ENCODE measurements at places on chromosomes 16 and 17.
A peak's percentile ranks its signal among the peaks of the same experiment; 100 is the strongest.

DNA sequence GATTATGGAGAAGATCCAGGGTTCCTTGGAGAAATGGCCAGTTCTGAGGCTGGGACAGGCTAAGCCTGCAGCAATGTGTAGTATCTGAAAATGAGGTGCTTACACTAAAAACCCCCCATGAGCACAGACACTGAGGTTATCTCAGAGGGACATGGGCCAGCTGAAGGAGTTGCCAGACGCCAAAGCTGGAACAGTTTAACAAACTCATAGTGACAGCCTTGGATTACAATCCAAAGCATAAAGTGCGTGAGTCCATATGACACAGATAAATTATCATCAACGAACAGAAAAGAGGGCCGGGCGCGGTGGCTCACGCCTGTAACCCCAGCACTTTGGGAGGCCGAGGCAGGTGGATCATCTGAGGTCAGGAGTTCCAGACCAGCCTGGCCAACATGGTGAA lies 11.2 kb upstream of the CAPN15 start:
- DNase-seq, result no peak

DNA sequence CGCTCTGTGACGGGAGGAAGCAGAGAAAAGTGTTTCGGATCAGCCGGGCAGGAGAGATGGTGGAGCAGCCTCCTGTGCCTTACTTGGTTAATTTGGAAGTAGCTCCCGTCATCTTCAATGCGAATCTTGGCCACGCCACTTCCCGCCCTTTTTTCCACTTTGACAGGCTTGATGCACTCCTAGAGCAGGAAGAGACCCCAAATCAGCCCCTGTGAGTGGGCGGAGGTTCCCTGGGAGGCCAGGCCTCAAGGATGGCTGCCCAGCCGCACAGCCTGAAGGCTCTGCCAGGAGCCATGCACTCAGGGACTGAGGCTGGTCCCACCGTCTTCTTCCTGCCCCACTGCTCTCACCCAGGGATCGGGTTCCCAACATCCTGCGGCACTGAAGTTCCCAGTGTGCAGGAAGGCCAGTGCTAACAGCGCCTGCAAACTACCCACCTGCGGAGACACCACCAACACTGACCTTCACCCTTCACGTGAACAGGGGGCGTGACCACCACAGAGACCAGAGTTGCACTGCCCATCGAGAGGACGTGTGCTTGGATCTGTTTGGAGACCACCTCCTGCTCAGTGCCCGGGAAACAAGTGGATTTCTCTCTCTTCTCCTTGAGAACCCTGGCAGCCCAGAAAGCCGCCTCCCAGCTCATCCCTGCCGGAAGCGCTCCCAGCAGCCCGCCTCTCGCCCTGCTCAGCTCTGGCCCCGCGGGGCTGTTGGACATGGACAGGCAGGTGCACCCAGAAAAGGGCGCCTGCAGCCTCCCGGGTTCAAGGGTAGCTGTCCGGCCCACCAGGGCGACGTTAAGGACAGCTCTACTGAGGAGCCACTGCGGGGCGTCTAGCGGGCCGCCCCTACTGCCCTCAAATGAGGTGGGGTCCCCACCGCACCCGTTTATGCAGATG lies 988 bp downstream of the CIAO3 start:
- DNase-seq, result no peak

- no peak for DNase-seq
Observed at GRCh38 chr17:2106308-2106955, 51.5 kb downstream of the HIC1 start.

GRCh38 chr17:74343526-74344284 lies 17.7 kb downstream of the KIF19 start:
- no peak for DNase-seq

- DNase-seq, result no peak
Observed at GRCh38 chr17:65444049-65444448, 117.4 kb downstream of the AXIN2 start.

DNA sequence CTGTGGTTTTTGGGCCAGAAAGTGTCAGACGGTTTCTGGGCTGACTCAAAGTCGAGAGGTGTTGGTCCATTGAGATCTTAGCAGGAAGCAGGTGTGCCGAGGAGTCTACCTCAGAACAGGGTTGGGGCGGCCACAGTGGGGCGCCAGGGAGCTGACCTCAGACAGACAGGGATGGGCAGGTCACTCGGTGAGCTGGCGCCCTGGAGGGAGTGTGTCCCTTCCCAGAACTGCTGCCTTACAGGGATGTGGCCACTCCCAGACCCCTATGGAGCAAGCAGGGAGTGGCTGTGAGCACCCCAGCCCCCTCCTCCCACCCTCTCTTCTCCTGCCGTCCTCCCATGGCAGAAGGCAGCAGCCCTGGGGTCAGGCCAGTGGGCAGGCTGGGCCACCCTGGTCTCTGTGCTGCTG lies 14.0 kb upstream of the DPEP1 start:
- DNase-seq, result no peak

DNA sequence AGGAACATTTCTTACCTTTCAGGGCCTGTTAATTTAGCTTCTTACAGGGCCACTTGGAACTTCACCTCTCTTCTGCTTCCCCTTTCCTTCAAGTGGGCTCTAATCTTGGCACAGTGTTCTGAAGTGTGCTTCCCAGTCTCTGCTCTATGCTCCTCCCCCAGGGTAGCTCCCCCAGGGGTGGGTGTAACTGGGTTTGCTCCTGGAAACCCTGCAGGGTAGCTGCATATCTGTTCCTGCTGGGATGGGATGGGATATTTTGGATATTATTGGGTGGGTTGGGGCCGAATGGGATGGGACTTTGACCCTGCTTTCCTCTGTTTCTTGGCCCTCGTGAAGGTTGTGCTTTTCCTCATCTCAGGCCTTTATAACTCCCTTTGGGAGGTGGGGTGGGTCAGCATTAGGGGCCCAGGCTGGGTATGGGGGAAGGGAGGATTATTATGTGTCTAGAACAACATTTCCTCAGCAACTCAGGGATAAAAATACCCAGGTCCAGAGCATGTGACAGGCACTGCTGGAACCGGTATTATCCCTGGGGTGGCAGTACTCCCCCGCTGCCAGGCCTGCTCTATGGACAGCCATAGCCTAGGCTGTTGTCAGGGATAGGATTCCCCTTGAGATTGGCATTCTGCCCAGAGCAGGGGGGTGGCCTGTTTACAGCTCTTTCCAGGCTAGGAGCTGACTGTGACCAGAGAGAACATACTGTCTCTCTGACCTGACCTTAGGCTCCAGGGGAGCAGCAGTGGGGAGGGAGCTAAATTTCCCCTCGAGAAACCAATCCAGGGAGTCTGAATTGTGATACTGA lies 5.0 kb downstream of the NFE2L1 start:
- no peak for DNase-seq

GRCh38 chr16:82633964-82634600 lies 7.3 kb downstream of the CDH13 start:
- no peak for DNase-seq

- DNase-seq, result no peak
Observed at GRCh38 chr17:59371416-59372100, 40.1 kb downstream of the YPEL2 start.

DNA sequence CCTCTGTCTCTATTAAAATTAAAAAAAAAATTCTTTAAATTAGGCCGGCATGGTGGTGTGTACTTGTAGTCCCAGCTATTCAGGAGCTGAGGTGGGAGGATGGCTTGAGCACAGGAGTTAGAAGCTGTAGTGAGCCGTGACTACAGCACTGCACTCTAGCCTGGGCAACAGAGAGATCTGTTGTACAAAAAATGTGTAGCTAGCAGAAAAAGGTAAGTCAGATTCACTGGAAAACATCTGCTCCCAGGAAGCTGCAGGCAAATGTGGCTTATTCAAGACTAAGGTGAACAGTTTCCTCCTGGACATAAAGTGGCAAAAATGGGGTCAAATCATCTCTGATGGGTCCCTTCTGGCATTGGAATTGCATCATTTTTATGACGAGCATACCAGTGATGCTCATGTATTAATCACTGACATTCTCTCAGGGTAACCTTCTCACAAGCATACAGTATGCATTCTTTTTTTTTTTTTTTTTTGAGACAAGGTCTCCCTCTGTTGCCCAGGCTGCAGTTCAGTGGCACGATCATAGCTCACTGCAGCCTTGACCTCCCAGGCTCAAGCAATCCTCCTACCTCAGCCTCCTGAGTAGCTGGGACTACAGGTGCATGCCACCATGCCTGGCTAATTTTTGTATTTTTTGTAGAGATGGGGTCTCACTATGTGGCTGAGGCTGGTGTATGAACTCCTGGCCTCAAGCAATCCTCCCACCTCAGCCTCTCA lies 48.7 kb downstream of the CPPED1 start:
- no peak for DNase-seq

DNA sequence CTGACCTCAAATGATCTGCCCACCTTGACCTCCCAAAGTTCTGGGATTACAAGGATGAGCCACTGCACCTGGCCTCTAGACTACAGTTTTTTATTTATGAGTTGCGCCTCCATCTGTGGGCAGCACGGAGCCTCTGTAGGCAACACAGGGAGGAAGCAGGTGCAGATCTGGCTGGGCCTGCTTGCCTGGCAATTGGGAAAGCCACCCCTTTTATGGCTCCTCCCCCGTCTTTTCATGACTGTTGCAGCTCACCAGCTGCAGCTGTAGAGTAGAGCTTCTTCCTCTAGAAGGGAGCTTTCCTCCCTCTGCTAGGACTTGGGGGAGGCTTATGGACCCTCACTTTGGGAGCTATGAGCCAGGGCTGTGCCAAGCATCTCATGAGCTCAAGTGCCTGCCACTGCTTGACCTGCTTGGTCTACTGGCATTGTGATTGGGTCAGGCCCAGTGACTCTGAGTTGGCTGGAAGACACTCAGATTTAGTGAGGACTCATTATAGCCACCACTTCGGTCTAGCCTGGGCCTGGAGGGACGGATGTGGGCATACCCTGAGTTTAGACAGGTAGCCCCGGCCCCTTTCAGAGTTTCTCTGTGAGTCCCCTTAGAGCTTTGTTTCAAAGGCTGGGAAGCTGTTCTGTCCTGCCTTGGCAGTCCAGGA lies 6.9 kb upstream of the SLC7A6 start:
- DNase-seq, result no peak

DNA sequence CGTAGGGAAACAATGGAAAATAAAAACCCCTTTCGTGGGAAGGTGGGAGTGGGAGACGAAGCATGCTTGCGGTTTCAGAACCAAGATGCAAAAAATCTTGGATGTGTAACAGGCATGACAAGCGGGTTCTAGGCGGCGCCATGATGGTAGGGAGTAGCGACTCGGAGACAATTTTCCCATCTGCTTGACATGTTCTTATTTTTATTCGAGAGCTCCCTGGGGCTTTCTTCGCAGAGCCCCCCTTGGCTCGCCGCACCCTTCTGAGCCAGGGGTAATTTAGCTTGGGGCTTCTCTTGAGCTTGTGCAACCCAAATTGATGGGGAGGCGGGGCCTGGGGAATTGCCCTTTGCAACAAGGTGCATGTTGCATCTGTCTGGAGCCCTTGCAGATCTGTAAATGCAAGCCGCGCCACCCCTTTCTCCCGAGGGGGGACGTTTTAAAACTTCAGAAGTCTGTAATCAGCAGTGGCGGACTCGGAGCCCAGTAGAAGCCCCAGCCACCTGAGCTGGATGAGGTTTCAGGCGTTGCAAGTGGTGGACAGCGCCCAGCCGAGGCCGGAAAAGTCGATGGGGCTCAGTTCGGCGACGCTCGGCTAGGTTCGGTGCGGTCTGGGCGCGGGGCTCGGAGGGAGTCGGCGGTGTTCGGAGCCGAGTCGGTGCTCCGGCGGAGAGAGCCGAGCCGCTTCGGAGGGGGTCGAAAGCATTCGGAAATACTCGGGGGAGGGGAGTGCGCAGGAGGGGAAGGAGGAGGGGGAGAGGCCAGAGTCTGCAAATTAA lies 2.9 kb downstream of the GNAO1 start:
- peak; percentile 89 for DNase-seq

GRCh38 chr17:17062356-17062755 lies 20.1 kb downstream of the MPRIP start:
- no peak for DNase-seq

DNA sequence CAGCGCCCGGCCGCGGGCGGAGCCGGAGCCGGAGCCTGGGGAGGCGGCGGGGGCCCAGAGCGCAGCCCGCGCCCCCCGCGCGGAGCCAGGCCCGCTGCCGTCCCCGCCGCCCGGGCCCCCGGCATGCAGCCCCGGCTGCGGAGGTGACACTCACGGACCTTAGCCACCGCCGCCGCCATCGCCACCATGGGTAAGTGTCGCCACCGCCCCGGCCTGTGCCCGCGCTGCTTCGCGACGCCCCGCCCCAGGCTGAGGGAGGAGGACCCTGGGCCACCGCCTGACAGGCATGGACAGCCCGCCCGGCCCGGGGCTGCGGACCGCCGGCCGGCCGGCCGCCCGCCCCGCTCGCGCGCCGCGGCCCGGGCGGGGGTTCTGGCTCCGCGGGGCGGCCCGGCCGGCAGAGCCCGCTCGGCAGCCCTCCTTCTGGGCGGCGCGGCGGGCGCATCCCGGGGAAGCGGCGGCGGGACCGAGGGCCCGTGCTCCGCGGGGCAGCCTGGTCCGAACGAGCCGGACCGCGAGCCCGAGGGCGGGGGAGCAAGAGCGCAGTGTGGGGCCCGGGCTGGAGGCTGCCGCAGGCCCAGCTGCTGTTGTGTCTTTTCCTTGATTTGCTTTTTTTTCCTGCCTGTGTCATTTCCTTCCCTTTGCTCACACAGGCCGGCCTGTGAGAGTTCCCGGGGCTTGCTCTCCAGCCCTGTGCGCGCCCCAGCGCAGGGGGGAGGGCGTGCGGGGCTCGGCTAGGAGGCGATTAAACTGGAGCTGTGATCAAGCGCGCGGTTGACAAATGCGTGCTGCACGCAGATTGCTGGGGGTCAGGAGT lies 565 bp downstream of the MAP3K3 start:
- peak; percentile 83 for DNase-seq

GRCh38 chr16:7508656-7509055 lies 176.0 kb downstream of the RBFOX1 start:
- DNase-seq, result no peak

DNA sequence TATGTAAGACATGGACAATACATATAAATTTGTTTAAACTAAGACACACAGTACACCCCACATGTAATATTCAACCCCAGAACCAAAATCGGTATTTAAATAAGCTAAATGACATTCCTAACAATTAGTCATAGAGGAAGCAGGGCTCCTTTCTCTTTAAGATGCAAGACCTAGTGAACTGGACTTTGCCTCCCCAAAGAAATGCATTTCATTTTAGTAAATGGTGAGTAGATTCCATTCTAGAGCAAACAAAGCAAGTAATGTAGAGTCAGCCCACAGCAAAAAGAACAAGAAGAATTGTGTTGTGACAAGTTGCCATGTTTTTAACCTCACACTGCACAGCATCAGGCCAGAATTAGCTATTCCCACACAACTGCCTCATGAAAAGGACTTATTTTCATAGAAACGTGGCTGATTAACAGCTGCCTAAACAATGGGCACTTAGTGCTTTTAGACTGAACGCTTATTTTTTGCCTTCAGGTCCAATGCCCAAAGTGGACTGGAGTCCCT lies 14.4 kb downstream of the DNAJC7 start:
- no peak for DNase-seq

GRCh38 chr17:45243750-45244149 lies 18.1 kb downstream of the SPATA32 start:
- DNase-seq, result no peak

- no peak for DNase-seq
Observed at GRCh38 chr17:60745544-60745943, 67.9 kb downstream of the BCAS3 start.

DNA sequence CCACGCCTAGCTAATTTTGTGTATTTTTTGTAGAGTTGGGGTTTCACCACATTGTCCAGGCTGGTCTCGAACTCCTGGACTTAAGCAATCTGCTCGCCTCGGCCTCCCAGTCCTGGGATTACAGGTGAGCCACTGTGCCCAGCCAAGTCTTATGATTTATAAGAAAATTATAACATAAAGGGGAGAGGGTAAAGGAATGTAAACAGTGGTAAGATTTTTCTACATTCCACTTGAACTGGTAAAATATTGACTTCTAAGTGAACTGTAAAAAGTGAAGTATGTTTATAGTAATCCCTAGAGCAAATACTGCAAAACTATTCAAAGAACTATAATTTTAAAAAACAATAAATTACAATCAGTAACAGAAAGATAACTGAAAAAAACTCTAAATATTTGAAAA lies 33.5 kb downstream of the C16orf87 start:
- DNase-seq, result no peak
